A172 (cell line): ENCODE measurements at places on chromosomes 13 and 19. TPM values are rescaled to one million over a fixed set of nuclear protein-coding genes. Genes with fewer than 3 reads are reported as not detected.

The RFPL4A gene
- not detected in 2 replicates for total RNA-seq

The KLF12 gene
- 5.5 and 6.8 TPM in 2 replicates for total RNA-seq

The TMC4 gene
- total RNA-seq = not detected in 2 replicates

The SIGLECL1 gene
- not detected in 2 replicates for total RNA-seq

The ZNF682 gene
- 1.1 and 3.0 TPM in 2 replicates for total RNA-seq

The PIP5K1C gene
- 18.8 and 21.4 TPM in 2 replicates for total RNA-seq

The CLEC17A gene
- not detected in 2 replicates for total RNA-seq

The WDR88 gene
- not detected in 2 replicates for total RNA-seq

The TEX26 gene
- total RNA-seq = not detected in 2 replicates

The PLK5 gene
- total RNA-seq = 0.22 TPM in 1 of 2 replicates, not detected in the other

The SCEL gene
- not detected in 2 replicates for total RNA-seq

The ZNF730 gene
- 1.4 and 2.5 TPM in 2 replicates for total RNA-seq

The PTPRH gene
- total RNA-seq = 12.3 and 18.4 TPM in 2 replicates
